Aorta (tissue), 5 donors: ENCODE measurements at places on chromosomes 6 and 20. TPM values are rescaled to one million over a fixed set of nuclear protein-coding genes. Genes with fewer than 3 reads are reported as not detected.

TFAP2C gene
- total RNA-seq, result 0.54 TPM

PKIB gene
- total RNA-seq, result 2.5 TPM

THBD gene
- 79.8 TPM for total RNA-seq

PLG gene
- total RNA-seq, result not detected

BTN1A1 gene
- total RNA-seq, result not detected

CD24 gene
- total RNA-seq, result 8.0 TPM

OOEP gene
- 0.39 TPM for total RNA-seq

DNA sequence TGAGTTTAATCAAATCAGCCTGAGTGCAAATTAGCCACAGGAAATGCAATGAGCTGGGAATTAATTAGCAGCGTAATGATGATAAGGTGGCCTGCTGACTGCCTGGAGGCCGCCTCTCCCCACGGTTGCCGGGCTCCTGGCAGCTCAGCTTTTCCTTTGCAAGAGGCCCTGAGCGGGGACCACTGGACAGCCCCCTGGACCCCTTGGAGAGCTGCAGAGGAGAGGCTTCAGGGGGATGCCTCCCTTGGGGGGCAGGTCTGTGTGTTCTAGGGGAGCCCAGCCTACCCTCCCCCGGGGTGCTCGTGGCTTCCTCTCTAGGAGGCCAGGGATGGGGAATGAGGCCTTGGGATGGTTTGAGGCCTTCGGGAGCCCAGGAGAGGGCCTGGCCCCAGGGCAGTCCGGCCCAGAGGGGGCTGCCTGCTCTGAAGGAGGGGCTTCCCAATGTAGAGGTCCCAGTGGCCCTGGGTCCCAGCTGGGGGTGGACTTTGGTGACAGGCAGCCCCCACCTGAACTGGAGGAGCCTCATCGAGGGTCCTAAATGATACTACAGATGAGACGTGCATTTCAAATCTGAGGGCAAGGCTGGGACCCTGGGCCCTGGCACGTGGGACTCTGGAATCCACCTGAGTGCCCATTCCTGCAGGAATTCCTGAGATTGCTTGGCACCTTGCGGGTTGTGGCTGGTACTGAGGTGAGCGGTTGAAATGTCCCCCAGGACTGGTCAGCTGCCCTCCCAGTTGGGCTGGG is 66.4 kb upstream of the BHLHE23 start:
- peak; percentile 66 for DNase-seq

- DNase-seq, result no peak
Measured at GRCh38 chr6:45678285-45678607, 300.5 kb upstream of the SUPT3H start.

- no peak for DNase-seq
Measured at GRCh38 chr6:93163146-93163545, 256.2 kb downstream of the EPHA7 start.

- no peak for DNase-seq
Measured at GRCh38 chr20:57159193-57159851, 107.1 kb downstream of the BMP7 start.

DNA sequence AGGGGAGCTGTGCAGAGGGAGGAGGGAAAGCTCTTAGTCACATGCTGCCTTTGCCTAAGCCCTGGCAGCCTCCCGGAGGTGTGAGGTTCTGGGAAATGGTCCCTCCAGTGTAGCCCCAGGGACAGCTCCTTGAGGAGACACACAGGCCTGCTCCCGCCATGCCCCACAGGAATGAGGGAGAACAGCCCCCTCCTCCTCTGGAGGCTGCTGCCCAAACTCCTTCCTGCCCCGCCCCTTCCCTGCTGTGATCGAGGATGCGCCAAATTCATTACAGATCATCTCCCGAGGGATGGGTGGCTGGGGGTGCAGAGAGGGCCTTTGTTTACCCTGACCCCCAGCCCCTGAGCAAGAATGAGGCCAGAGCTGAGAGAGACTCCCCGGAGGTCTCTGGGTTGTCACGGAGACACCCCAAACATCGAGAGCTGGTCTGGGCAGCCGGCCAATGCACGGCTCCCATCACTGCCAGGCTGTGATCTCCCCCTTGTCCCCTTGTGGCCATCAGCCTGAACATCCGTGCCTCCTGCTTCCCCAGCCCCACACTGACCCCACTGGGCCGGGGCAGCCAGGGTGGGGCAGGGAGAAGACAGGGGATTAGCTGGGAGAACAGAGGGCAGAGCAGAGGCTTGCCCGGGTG is 8.4 kb downstream of the CYP21A2 start:
- peak; percentile 67 for DNase-seq

GRCh38 chr6:109290143-109290931 is 91.9 kb downstream of the CD164 start:
- DNase-seq, result no peak

DNA sequence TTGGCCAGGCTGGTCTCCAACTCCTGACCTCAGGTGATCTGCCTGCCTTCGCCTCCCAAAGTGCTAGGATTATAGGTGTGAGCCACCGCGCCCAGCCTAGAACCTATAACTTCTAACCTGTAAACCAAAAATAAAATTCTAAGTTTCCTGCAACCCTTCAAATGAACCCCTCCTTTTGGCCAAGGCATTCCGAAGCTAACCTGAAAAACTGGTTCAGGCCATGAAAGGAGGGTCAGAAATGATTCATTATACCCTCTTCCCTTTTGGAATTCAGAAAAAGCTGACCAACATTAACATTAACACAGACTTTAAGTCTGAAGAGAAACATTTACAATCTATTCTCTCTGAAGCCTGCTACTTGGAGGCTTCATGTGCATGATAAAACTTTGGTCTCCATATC is 165.1 kb downstream of the TINAG start:
- DNase-seq, result no peak

GRCh38 chr6:123580331-123580730 is 56.4 kb downstream of the TRDN start:
- no peak for DNase-seq

DNA sequence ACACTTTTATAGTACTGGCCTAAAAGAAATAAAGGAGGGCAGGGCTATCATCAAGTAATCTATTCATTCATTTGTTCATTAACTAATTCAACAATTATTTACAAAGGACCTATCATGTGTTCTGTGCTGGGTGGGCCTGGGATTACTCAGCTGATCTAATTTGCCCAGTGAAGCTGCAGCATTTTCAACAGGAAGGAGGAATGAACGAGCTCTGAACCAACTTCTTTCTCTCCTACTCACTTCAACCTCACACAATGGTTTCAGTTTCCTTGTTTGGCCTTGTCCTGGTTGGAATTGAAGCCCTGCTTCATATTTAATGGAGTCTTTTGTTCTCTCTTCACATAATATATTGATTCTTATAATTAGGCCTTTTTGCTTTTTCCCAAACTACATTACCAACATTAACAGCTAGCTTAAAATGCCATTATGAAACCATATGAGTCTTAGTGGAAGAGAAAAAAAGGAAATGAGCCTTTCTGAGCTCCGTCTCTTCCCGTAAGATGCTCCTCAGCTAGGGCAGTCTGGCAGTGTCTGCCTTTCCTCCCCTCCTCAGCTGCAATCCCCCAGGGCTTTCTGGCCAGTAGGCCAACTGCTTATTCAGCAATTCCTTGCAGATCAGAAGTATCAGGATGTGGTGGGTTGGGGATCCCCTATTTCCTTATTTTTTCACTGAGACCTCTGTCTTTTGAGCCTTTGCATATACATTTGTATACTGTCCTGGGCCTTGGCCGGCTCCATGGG is 79.4 kb upstream of the NRN1 start:
- peak; percentile 65 for DNase-seq
